ENCODE measurements at places on chromosomes 7 and 10. TPM values are rescaled to one million over a fixed set of nuclear protein-coding genes. Genes with fewer than 3 reads are reported as not detected.

Gene SEM1
- total RNA-seq = 21.1 TPM

Gene YAE1
- 9.4 TPM for total RNA-seq

Gene TMEM213
- not detected for total RNA-seq

Gene SLC18A2
- total RNA-seq = 0.92 TPM

Gene ADCY1
- 20.1 TPM for total RNA-seq

Gene PARD3
- total RNA-seq = 43.8 TPM

Gene COL1A2
- 35.0 TPM for total RNA-seq

- no peak overlapping the region for H3K4me3 ChIP-seq
- H3K36me3 ChIP-seq = no peaks in the 10 kb centered on the region
- no peak overlapping the region for H3K27ac ChIP-seq
- H3K27me3 ChIP-seq = no peaks in the 10 kb centered on the region
- H3K4me1 ChIP-seq = no peaks in the 10 kb centered on the region
These were observed 566.0 kb downstream of the SUGCT start for GRCh38 chr7:40700653-40701421.

DNA sequence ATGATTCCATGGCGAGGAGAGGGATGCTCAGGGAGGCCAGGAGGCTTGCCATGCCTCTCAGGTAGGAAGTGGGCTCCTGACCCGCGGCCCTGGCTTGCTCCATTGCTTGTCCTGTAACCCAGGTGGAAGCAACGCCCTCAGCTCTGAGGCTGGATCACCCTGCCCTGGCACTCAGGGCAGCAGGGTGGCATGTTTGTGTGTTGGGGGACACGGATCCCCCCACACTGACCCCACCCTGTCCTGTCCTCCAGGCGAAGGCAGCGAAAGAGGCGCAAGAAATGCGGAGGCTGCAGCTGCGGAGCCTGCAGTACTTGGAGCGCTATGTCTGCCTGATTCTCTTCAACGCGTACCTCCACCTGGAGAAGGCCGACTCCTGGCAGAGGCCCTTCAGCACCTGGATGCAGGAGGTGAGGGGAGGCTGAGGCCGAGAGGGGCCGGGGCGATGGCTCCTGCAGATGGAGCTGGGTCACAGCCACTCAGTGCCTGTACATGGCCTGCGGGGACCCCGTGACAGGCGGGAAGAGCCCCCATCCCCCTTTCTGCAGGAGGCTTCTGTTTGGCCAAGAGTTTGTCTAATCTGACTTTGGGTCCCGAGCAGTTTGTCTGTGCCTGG, 38.3 kb downstream of the PRF1 start:
- H3K4me3 ChIP-seq = no peak overlapping the region
- no peak for DNase-seq
- no peak overlapping the region for H3K27ac ChIP-seq
- no peaks in the 10 kb centered on the region for H3K27me3 ChIP-seq

DNA sequence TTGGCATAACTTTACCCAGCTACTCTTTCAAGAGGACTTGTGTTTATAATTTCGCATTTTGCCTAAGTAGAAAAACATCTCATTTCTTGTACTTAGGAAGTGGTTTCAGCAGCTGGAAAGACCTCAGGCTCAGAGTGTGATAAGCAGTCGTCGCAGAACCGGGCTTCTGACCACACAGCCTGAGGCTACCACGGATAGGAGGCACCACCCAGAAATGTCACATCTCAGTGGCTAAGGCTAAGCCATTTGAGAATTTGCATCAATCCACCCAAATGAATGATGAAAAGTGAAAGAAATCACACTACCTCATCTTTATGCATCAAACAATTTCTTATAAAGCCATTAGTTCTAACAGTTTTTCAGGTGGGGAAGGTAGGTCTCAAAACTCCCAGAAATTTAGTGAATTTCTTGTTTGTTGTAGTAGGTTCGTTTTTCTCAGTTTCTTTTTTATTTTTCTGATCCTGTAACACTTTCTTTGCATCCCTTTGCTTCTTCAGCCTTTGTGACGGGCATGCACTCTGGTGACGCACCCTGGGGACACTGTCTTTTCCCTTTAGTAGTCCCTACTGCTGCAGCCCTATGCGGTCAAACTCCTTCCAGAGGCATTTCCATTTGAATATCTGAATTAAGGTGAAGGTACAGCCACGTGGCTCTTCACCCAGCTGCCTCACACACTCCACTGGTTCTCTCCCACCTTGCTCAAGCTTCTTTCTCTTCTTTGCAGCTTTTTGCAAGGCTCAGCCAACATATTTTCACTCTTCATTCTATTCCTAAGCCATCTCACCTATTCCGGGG, 68.5 kb downstream of the MAP3K8 start:
- no peaks in the 10 kb centered on the region for H3K4me1 ChIP-seq
- H3K27ac ChIP-seq = no peak overlapping the region
- no peaks in the 10 kb centered on the region for H3K27me3 ChIP-seq

DNA sequence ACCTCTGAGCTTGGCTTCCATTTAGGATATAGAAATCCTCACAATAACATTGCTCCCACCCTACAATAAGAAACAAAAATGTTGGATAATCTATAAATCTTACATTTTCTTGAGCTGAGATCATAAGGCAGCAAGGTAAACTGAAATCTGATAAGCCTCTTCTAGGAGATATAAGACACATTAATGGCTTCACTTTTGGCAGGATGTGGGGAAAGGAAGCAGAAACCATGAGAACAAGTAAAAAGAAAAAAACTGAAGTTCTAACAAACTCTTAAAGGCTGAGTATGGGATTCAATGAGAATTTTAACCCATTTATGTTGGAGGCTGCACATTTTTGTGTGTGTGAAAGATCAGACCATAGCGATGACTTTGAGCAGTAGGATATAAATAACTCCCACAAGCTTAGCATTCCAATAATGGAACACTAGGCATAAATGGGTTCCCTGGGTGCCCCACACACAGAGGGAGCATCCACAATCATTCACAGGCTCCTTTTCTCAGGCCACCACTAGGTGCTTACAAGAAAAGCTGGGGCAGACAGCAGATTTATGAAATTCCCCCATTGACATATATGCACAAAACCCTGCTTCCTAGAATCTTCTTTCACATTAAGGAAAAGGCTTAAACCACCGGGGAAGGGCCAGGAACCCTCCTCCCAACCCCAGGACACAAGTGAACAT, 564.9 kb upstream of the MGMT start:
- H3K4me1 ChIP-seq = no peaks in the 10 kb centered on the region
- no peak overlapping the region for H3K4me3 ChIP-seq
- H3K27me3 ChIP-seq = no peaks in the 10 kb centered on the region
- no peak for DNase-seq
- no peak overlapping the region for H3K27ac ChIP-seq
- H3K36me3 ChIP-seq = no peaks in the 10 kb centered on the region

DNA sequence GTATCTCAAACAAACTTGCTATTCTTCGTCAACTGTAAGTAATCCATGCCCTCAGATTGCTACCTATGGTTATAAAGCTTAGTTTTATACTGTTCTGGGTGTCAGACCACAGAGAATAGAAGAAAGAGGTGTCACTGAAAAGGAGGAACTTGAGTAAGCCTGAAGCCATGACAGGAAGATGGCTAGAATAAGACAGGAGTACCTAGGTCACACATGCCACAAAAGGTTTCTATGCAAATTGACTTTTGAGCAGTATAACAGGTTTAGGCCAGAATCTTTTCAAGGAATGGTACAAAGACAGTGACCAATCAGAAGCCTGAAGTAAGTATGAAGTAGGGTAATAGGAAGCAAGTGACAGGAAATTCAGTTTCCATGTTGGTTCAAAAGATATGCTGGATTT, 23.5 kb downstream of the FBXW4 start:
- no peaks in the 10 kb centered on the region for H3K27me3 ChIP-seq
- DNase-seq = no peak
- H3K27ac ChIP-seq = no peak overlapping the region
- H3K36me3 ChIP-seq = peaks cover 28% of the 10 kb centered on the region
- H3K4me1 ChIP-seq = peaks cover 8% of the 10 kb centered on the region
- H3K4me3 ChIP-seq = no peak overlapping the region

GRCh38 chr10:69908124-69908523, 106.4 kb downstream of the COL13A1 start:
- H3K4me1 ChIP-seq = no peaks in the 10 kb centered on the region
- no peak overlapping the region for H3K27ac ChIP-seq
- H3K27me3 ChIP-seq = no peaks in the 10 kb centered on the region
- no peak overlapping the region for H3K4me3 ChIP-seq
- no peaks in the 10 kb centered on the region for H3K36me3 ChIP-seq

- DNase-seq = no peak
- H3K36me3 ChIP-seq = no peaks in the 10 kb centered on the region
- H3K27ac ChIP-seq = no peak overlapping the region
- H3K27me3 ChIP-seq = no peaks in the 10 kb centered on the region
- H3K4me3 ChIP-seq = no peak overlapping the region
These were observed 105.2 kb downstream of the CUBN start for GRCh38 chr10:17024461-17024860.

DNA sequence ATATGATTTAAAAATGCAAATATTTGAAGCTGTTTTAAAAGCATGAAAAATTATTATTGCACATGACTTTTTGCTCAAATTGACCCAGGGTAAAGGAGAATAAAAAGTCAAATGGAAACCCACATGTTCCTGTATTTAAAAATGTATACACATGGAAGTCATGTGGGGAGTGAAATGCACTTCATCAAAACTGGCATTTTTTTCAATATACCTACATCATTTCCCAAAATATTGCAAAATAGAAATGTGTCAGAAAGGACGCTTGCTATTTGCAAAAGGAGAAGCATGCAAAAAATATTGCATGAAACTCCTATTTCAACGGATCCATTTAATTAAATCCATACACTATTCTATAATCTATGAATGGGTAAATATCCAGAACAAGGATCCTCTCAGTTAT, 117.0 kb downstream of the POU6F2 start:
- no peak overlapping the region for H3K27ac ChIP-seq
- no peaks in the 10 kb centered on the region for H3K27me3 ChIP-seq
- no peak overlapping the region for H3K4me3 ChIP-seq
- no peaks in the 10 kb centered on the region for H3K36me3 ChIP-seq
- no peak for DNase-seq

- H3K27ac ChIP-seq = no peak overlapping the region
- H3K27me3 ChIP-seq = peaks cover 5% of the 10 kb centered on the region
- H3K4me3 ChIP-seq = no peak overlapping the region
- no peaks in the 10 kb centered on the region for H3K36me3 ChIP-seq
These were observed 4.0 kb upstream of the CACNB2 start for GRCh38 chr10:18136073-18136791.

DNA sequence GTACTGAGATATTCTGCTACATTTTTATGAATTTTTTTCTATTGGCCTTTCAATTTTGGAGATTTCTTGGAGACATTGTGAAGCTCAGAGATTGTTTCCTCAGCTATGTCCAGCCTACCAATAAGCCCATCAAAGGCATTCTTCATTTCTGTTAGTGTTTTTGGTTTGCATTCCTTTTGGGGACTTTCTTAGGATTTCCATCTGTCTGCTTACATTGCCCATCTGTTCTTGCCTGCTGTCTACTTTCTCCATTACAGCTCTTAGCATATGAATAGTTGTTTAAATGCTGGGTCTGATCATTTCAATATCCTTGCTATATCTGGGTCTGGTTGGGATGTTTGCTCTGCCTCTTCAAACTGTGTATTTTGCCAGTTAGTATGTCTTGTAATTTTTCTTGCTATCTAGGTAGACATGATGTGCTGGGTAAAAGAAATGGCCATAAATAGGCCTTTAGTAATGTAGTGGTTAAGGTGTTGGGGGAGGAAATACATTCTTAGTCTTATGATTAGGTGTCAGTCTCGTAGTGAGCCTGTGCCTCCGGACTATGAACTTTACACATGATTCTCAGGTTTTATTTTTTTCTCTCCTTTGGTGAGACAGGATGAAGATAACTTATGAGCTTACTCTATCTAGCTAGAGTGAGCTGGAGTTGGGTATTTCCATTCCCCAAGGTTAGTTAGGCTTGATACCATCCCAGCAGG, 32.6 kb upstream of the NME8 start:
- H3K4me3 ChIP-seq = no peak overlapping the region
- no peaks in the 10 kb centered on the region for H3K27me3 ChIP-seq
- no peak for DNase-seq
- H3K27ac ChIP-seq = no peak overlapping the region
- no peaks in the 10 kb centered on the region for H3K36me3 ChIP-seq

DNA sequence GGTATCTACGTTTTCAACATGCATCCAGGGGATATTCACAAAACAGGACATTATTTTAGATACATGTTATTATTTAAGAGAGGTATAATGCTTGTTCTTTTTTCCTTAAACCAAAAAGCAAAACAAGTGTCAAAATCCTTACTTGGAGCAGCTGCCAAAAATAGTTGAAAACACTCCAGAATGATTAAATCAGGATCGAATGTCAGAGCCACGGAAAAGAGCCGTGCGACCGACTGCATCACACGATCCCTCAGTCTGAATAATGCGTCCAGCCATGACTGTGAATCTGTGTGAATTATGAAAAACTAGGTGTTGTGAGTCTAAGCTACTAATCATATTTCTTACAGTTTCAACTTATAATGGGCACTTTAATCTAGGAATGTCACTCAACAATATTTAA, 126.0 kb downstream of the PARD3 start:
- no peak overlapping the region for H3K27ac ChIP-seq
- H3K27me3 ChIP-seq = no peaks in the 10 kb centered on the region
- peaks cover 3% of the 10 kb centered on the region for H3K4me1 ChIP-seq
- no peaks in the 10 kb centered on the region for H3K36me3 ChIP-seq
- no peak for DNase-seq
- H3K4me3 ChIP-seq = no peak overlapping the region

DNA sequence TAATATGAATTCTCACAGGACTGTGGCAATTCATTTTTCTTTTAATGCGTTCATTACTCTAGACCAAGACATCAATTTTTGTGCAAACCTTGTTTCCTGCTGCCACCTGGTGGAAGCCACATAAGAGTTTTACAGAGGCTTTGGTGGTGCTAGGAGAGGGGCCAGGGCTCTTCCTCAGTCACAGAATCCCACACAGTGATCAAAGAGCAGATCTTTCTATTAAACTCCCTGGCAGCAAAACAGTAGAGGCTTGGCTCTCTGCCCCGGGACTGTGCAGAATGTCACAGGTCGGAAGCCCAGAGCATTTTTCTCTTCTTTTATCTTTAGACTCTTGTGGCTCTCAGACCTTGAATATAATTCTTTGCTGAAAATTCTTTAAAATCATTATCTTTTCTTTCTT, 506.4 kb upstream of the C7orf33 start:
- H3K4me1 ChIP-seq = no peaks in the 10 kb centered on the region
- no peak overlapping the region for H3K4me3 ChIP-seq
- no peak overlapping the region for H3K27ac ChIP-seq
- DNase-seq = no peak
- no peaks in the 10 kb centered on the region for H3K27me3 ChIP-seq
- no peaks in the 10 kb centered on the region for H3K36me3 ChIP-seq

- no peak overlapping the region for H3K4me3 ChIP-seq
- H3K27ac ChIP-seq = no peak overlapping the region
- H3K36me3 ChIP-seq = no peaks in the 10 kb centered on the region
- peaks cover 9% of the 10 kb centered on the region for H3K27me3 ChIP-seq
These were observed 3.6 kb downstream of the HOXA13 start for GRCh38 chr7:27196287-27196767.

GRCh38 chr10:133388236-133388972, 5.6 kb upstream of the MTG1 start:
- no peak overlapping the region for H3K27ac ChIP-seq
- peaks cover 14% of the 10 kb centered on the region for H3K36me3 ChIP-seq
- H3K27me3 ChIP-seq = no peaks in the 10 kb centered on the region
- no peak overlapping the region for H3K4me3 ChIP-seq
- no peak for DNase-seq
- no peaks in the 10 kb centered on the region for H3K4me1 ChIP-seq
